ENCODE measurements at places on chromosomes 3 and 15.

DNA sequence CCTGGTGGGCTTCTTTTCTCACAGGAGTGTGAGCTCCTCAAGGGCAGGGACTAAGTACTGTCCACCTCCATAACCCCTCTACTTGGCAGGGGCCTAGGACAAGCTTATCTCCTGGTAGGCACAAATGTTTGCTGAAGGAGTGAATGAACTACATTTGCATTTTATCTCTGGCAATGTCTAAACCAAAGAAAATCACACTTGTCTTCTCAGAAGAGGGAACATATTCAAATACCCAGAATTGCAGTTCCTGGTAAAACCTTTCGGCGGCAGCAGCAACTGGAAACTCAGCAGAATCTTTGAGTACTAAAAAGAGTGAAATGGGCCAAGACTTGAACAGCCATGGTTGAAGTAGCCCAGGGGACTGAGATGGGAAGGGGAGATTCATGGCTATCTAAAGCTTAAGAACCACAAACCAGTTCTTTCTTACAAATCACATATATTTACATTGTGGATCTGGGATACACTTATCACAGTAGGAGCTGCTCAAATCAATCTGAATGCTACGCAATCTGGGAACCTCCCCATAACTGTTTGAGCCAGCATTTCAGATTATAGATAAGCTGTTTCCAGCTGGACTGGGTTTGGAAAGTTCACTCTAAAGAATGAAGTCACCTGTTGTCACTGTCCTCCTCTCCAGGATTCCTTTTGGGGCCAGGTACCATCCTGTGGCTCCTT is 18.7 kb upstream of the PTPN9 start:
- H3K27ac ChIP-seq = peak overlapping the region; percentile 35
- DNase-seq = peak; percentile 45
- no peak overlapping the region for H3K4me3 ChIP-seq
- peaks cover 15% of the 10 kb centered on the region for H3K4me1 ChIP-seq
- H3K27me3 ChIP-seq = no peaks in the 10 kb centered on the region

DNA sequence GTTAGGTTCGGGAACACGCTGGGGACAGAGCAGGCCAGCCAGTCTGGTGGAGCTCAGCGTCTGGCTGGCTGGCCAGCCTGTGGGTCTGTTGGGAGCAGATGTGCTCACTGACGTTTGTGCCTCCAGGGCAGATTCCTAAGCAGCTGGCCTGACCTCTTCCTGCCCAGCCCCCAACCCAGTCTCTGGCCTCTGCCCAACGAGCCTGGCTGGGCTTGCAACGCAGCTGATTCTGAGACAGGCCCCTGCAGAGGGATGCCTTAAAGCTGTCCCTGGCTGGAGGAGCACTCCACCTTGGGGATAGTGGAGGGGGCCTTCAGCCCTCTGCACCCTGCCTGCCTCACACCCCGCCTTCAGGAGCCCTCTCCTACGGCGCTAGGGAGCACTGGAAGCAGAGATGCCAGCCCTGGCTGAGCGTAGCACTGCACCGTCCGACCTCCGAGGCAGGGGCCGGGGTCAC is 46.0 kb downstream of the KLF13 start:
- H3K27ac ChIP-seq = no peak overlapping the region
- H3K36me3 ChIP-seq = peaks cover 69% of the 10 kb centered on the region
- H3K27me3 ChIP-seq = no peaks in the 10 kb centered on the region
- H3K4me3 ChIP-seq = no peak overlapping the region
- DNase-seq = no peak
- 0 out of 2 replicates have a peak, but pooled peaks cover 2% of the 10 kb centered on the region for H3K4me1 ChIP-seq

DNA sequence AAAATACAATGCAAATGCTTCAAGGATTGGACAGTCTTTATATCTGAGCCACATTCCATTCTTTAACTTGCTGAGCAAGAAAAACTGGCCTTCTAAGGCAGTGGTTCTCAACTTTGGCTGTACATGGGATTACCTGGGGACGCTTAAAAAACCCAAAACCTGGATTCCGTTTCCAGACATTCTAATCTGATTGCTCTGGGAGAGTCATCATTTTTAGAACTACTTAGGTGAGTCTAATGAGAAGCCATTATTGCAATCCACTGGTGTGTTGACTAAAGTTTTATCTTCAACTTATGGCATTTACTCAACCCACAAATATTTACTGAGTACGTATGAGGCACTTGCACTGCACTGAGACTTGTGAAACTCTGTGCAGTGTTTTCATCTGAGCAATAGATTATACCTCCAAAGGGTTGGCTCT is 195.7 kb upstream of the ATP11B start:
- DNase-seq = no peak
- H3K4me3 ChIP-seq = no peak overlapping the region
- H3K36me3 ChIP-seq = no peaks in the 10 kb centered on the region
- no peak overlapping the region for H3K27ac ChIP-seq

DNA sequence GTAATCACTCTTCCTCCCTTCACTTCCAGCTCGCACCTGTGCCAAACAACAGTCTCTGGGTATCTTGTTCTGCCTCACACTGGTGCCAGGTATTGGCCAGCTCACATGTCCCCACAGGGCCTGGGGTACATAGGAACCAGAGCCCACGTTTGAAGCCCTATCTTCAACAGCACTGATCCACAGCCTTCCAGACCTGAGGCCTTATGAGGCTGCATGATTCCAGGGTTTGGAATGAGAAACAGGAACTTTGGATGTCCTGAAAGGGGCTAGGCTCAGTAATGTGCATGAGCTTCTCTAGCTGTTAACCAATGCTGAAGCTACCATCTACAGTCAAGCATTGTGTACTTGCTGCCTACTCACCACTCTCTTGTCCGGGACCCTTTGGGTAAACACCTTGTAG is 92.4 kb downstream of the GPR156 start:
- H3K4me3 ChIP-seq = no peak overlapping the region
- H3K36me3 ChIP-seq = no peaks in the 10 kb centered on the region
- H3K4me1 ChIP-seq = no peaks in the 10 kb centered on the region
- no peak overlapping the region for H3K27ac ChIP-seq
- H3K27me3 ChIP-seq = no peaks in the 10 kb centered on the region

DNA sequence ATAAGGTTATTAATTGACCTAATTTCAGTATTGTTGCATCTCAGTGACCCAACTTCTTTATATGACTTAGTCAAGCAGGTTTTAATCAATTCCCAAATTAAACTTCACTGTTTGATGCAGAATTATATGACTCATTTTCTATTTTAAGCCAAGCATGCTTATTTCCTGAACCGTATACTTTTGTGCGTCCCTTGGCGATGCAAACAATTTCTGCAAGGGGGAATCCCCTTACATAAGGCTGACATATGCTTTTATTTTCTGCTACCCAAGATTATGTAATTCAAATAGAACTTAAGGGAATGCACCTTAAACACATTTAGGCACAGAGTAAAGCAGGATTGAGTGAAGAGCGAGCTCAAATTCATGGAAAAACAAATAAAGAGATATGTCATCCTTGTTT is 303.9 kb downstream of the PDCD6IP start:
- H3K27ac ChIP-seq = no peak overlapping the region
- no peak overlapping the region for H3K4me3 ChIP-seq
- H3K36me3 ChIP-seq = no peaks in the 10 kb centered on the region
- peaks cover 12% of the 10 kb centered on the region for H3K4me1 ChIP-seq

- H3K4me3 ChIP-seq = no peak overlapping the region
- no peak for DNase-seq
- H3K36me3 ChIP-seq = no peaks in the 10 kb centered on the region
- no peaks in the 10 kb centered on the region for H3K4me1 ChIP-seq
- H3K27me3 ChIP-seq = no peaks in the 10 kb centered on the region
Observed at GRCh38 chr15:46080016-46080415, 445.2 kb downstream of the SQOR start.

- H3K27ac ChIP-seq = no peak overlapping the region
- H3K4me3 ChIP-seq = no peak overlapping the region
- peaks cover 2% of the 10 kb centered on the region for H3K27me3 ChIP-seq
Observed at GRCh38 chr3:152817400-152817799, 17.5 kb upstream of the P2RY1 start.

GRCh38 chr15:39682366-39682765 is 100.3 kb downstream of the FSIP1 start:
- no peak overlapping the region for H3K4me3 ChIP-seq
- H3K4me1 ChIP-seq = no peaks in the 10 kb centered on the region
- no peaks in the 10 kb centered on the region for H3K36me3 ChIP-seq
- DNase-seq = no peak
- H3K27ac ChIP-seq = no peak overlapping the region
- no peaks in the 10 kb centered on the region for H3K27me3 ChIP-seq

- peaks cover 4% of the 10 kb centered on the region for H3K27me3 ChIP-seq
- peaks cover 3% of the 10 kb centered on the region for H3K4me1 ChIP-seq
- no peak overlapping the region for H3K27ac ChIP-seq
- no peaks in the 10 kb centered on the region for H3K36me3 ChIP-seq
- DNase-seq = no peak
Observed at GRCh38 chr3:40324621-40325020, 15.1 kb downstream of the EIF1B start.

DNA sequence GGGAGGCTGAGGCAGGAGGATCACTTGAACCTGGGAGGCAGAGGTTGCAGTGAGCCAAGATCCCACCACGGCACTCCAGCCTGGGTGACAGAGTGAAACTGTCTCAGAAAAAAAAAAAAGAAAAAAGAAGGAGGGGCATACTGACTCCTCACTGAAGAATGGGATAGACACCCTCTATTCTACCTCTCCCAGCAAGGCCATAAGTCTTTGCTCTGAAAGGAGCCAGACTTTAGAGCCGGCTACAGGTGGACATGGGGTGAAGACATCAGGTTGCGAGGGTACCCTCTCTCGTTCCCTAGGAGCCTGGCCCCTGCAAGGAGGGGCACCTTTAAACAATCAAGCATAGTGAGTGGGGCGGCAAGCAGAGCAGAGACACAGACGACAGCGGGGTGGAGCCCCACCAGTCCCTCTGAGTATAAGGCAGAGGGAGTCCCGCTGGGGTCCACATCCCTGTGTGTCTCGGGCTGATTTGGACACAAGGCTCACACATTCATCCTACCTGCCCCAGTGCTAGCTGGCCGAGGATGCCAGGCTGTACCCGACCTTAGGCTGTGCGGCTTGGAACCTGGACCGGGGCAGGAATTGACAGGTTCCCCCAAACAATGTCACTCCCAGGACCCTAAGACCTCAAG is 1.1 kb downstream of the GRAMD2A start:
- H3K27me3 ChIP-seq = no peaks in the 10 kb centered on the region
- H3K4me1 ChIP-seq = no peaks in the 10 kb centered on the region
- H3K4me3 ChIP-seq = no peak overlapping the region

DNA sequence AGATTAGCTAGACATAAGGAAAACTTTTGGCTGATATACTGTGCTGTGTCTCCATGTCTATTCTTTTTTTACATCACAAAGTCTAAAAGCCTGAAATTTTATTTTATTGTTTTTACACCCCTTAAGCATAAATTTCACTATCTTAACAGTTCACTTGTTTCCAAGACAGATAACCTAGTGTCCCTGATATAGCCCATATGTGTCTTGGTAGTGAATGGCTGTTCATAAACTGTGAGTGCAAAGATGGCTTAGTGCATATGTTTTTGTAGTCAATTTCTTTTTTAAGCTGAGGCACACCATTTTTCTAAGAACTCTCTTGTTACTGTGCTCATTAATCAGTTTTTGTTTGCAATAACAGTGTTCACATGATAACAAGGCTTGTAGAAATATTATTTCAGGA is 381.1 kb downstream of the OXSM start:
- H3K4me3 ChIP-seq = no peak overlapping the region
- no peaks in the 10 kb centered on the region for H3K36me3 ChIP-seq
- H3K27me3 ChIP-seq = no peaks in the 10 kb centered on the region
- no peaks in the 10 kb centered on the region for H3K4me1 ChIP-seq

- DNase-seq = no peak
- H3K36me3 ChIP-seq = no peaks in the 10 kb centered on the region
- H3K4me3 ChIP-seq = no peak overlapping the region
- H3K4me1 ChIP-seq = no peaks in the 10 kb centered on the region
- H3K27ac ChIP-seq = no peak overlapping the region
Observed at GRCh38 chr3:172216911-172217310, 177.5 kb downstream of the FNDC3B start.

- no peak overlapping the region for H3K27ac ChIP-seq
- H3K4me3 ChIP-seq = no peak overlapping the region
- H3K36me3 ChIP-seq = no peaks in the 10 kb centered on the region
- no peak for DNase-seq
Observed at GRCh38 chr3:166445865-166446264, 608.6 kb upstream of the BCHE start.

DNA sequence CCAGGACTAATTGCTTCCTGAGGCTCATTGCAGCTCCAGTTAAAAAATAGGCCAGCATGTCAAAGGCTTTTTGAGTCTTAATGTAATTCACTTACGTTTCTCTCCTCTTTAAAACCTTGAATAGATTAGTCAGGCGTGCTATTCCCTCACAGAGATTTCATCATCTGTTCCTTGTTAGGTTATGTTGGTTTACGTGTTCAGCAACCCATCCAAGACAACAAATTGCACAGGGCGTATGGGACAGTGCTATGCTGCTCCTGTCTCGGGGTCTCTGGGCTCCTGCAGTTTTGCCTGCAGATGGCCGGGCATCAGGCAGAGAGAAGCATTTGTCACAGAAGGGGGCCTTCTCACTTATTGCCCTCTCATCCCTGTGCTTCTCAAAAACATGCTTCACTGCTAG is 117.1 kb downstream of the CHDH start:
- peaks cover 8% of the 10 kb centered on the region for H3K27me3 ChIP-seq
- H3K36me3 ChIP-seq = no peaks in the 10 kb centered on the region
- no peak overlapping the region for H3K4me3 ChIP-seq
- H3K4me1 ChIP-seq = no peaks in the 10 kb centered on the region
- DNase-seq = no peak
